Posterior cingulate gyrus (tissue), 11 donors: ENCODE measurements at places on chromosomes 13 and 19.

GRCh38 chr13:36945078-36945477 is 25.0 kb upstream of the SMAD9 start:
- no peak for DNase-seq

DNA sequence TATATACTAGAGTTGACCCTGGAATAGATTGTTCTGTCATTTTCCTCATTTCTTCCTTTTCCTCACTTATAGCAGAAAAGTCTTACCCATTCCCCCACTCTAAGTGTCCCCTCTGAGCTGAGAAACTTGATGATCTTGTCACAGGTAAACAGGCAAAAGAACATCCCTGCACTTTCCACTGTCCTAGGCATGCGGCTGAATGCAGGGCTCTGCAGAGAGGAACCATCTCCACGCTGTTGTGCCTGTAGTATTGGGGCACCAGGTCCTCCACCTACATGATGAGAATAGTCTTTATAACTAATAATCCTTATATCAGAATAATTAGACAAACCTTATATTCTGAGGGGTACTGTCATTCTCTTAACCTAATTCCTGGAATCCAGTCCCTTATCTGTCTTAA is 211.3 kb downstream of the RBM26 start:
- DNase-seq = no peak

DNA sequence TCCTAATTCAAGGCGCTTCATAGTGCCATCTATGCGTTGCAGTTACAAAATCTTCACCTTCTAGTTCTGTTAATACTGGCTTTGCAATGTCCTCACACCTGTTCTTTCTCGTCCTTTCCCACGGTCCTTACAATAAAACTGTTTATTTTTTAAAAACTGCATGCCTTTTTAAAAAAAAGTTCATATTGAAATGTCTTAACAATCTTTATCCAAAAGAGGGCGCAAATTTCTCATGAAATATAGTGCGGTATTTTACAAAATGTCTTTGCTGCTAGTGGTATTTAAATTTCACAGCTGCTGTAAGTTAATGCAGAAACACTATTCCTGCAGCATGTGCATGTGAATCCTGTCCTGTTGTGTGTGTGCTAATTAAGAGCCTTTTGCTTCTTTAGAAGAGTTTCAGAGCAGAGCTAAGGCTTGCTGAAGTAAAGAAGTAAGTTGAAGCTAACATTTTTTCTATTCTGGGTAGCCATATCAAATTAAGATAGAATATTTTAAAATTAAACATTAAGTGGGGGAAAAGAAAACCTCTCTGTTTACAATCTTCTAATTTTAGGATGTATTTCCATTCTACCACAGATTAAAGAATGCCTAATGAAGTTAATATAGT is 15.8 kb upstream of the CLDN10 start:
- DNase-seq = no peak

DNA sequence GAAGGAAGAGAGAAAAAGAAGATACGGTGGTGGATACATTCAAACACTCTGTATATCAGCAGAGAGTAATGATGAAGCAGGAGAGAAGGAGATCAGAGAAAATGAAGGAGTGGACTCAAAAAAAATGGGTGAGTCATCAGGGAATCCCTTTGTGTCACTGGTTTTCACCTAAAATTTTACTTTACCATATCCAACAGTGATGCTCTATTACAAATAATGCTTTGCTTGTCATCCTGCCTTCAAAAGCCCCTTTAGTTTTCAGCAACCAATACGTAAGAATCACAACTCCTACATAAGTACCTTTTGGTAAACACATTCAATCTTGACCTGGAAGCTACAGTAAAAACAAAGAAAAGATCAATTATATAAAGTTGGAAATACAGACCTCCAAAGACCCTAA is 88.8 kb downstream of the ENOX1 start:
- no peak for DNase-seq

GRCh38 chr19:28687296-28687695 is 525.7 kb downstream of the UQCRFS1 start:
- no peak for DNase-seq

DNA sequence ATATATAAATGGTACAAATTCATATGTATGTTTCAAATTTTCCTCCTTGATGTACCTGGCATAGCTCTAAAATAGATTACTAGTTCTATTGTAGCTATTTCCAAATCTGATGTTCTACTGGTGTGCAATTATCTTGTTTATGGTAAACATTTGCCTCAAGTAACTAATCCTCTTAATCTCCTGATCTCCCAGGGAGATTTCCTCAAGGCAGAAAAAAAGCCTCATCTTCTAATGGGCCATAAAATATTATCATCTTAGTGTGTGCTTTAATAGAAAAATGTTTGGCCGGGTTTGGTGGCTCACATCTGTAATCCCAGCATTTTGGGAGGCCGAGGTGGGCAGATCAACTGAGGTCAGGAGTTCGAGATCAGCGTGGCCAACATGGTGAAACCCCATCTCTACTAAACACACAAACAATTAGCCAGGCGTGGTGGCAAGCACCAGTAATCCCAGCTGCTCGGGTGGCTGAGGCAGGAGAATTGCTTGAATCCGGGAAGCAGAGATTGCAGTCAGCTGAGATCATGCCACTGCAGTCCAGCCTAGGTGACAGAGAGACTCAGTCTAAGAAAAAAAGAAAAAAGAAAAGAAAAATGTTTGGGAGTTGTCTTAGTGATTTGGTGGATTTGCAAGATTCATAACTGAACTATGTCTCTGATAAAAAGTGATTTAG is 498.9 kb upstream of the SLITRK5 start:
- no peak for DNase-seq

DNA sequence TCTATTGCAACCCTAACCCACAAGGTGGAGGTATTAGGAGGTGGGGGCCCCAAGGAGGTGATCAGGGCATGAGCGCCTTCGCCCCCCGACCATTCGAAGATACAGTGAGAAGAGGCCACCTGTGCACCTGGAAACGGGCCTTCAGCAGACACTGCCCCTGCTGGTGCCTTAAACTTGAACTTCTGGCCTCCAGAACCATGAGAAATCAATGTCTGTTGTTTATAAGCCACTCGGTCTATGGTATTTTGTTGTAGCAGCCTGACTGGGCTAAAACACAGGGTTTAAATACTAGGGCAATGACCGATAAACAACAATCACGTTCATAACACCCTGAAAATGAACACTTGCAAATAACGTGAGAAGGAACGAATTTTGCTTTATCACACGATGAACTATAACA is 85.2 kb upstream of the USP29 start:
- no peak for DNase-seq

GRCh38 chr13:114339857-114340534 is 25.7 kb downstream of the CHAMP1 start:
- DNase-seq = no peak

DNA sequence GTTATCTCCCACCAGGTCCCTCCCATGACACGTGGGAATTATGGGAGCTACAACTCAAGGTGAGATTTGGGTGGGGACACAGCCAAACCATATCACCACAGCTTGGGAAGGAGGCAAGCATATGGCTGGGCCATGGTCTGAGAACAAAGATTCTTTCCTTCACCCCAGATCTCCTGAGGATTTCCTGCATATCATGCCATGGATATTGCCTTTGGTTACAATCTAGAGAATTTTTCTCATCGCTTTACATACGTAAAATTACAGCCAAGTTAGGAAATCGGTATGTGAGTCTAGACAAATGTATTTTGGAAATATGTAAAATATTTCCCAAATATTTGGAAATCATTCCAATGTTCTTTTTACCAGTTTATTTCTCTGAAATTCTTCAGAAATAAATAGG is 398.3 kb downstream of the RFC3 start:
- DNase-seq = no peak

DNA sequence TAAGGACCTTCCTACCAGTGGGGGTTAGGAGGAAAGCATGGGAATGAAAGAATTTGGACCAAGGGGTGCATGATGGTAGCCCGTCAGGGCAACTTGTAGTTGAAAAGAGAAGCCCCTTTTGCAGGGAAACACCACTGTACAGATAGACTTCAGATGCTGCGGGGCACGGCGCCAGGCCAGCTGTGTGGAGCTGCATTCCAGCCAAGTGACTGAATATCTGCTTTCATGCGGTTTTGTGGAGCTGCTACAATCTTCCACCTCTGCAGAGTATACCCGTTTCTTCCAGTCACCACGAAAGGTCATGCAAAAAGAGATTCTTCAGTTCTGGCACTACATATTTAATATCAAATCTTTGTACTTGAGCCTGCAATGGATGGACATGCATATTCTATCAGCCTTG is 104.7 kb downstream of the RGCC start:
- peak; percentile 82 for DNase-seq

DNA sequence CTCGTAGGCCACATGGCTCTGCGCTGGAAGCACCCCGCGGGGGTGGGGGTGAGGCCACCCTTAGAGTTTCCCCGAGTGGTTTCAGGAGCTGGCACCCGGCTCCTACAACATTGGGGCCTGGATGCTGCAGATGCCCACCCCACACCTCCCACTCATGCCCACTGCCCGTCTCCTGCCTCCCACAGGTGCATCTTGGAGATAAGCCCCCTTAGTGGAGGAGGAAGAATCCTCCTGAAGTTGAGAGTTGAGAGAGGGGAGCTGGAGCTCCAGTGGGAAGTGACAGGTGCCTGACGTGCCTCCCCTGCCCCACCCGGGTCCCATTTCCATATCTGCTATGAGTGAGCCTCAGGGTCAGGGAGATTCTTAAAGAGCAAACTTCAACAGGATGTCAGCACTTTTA is 341.3 kb downstream of the TEX29 start:
- no peak for DNase-seq

GRCh38 chr19:32041681-32042292 is 303.6 kb upstream of the ZNF507 start:
- peak; percentile 41 for DNase-seq

DNA sequence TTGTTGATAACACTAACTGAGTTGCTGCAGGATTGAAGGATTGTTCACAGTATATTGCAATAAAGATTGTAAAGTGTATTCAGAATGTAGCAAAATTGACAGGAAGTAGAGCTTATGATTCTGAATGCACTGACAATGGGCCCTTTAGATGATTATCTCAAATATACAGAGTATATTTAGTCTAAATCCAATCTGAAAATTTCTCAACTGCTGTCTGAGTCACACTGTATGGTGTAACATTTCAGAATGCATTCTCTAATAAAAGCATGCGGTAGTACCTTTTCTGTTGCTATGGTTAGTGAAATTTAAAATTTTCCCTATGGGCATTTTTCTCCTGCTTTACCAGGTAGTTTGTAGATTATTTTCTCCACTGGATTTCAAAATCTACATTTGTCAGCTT is 365.2 kb downstream of the PCDH17 start:
- no peak for DNase-seq

- DNase-seq = no peak
Observed at GRCh38 chr13:92896842-92897241, 329.8 kb upstream of the GPC6 start.

GRCh38 chr19:47240996-47241918 is 10.3 kb upstream of the BBC3 start:
- peak; percentile 44 for DNase-seq

DNA sequence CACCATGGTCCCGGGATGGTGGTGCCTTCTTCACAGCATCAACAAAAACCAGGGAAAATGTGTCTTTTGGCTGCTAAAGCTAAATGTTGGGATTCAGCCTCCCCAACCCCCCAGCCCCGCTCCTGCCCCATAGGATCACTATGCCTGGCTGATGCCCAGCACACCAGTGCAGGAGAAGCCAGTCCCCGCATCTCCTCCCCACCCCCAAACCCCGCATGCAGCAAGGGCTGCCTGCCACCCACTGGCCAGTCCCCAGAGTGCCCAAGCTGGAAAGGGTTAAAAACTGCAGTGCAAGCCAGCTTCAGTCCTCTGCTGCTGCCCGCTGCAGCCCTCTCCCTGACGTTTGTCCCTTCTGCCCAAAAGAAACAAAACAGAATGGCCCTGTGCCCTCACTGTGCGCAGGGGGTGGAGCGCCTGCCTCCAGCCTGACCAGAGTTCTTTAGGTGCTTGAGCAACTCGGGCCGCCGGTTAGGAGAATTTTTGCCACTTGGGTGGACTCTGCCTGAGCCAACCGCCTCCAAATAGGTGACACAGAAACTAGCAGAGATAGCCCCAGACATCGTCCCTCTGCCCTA is 3.7 kb downstream of the CALM3 start:
- no peak for DNase-seq

GRCh38 chr13:20230913-20231838 is 943 bp downstream of the GJB6 start:
- DNase-seq = no peak

- DNase-seq = no peak
Observed at GRCh38 chr19:13892870-13893269, 13.0 kb downstream of the BRME1 start.

GRCh38 chr13:106602178-106602577 is 34.2 kb upstream of the ARGLU1 start:
- no peak for DNase-seq

- no peak for DNase-seq
Observed at GRCh38 chr13:72293206-72293605, 426.2 kb upstream of the DACH1 start.

GRCh38 chr19:1255186-1256161 is 7.1 kb downstream of the MIDN start:
- peak; percentile 89 for DNase-seq

DNA sequence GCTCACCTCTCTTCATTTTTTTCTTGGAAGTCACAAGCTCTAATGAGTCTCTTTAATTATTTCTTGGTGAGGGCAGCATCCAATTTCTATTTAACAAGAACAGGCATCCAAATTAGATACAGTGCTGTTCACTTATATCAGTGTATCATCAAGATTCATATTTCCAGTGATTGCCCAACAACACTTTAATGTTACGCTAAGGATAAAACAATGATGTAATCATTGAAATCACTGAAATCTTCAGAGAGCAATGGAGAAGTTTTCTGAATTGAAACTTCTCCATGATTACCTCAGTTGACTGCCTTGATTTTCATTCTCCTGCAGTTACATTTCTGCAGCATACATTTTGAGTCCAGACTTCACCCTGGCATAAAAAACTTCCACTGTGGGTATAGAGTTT is 17.1 kb upstream of the LRCH1 start:
- DNase-seq = no peak

GRCh38 chr13:31242367-31242766 is 42.6 kb downstream of the B3GLCT start:
- DNase-seq = no peak

GRCh38 chr13:50156561-50157127 is 141.4 kb downstream of the KCNRG start:
- DNase-seq = no peak

GRCh38 chr13:99970651-99971575 is 654 bp downstream of the ZIC5 start:
- DNase-seq = no peak

GRCh38 chr13:99796175-99796819 is 175.3 kb downstream of the ZIC5 start:
- DNase-seq = no peak

DNA sequence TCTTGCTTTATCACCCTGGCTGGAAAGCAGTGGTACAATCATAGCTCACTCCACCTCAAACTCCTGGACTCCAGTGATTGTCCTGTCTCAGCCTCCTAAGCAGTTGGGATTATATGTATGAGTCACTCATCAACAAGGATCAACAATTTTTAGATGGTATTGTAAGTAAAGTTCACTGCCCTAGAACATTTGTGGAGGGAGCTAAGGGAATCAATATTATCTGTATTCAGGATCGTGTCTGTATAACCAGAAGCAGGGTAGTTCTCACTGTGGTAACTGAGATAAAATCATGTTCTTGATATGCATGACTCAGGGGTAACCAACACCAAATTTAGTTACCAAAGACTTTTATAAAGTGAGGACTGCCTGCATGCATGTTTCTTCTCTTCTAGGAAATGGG is 27.0 kb downstream of the ZMYM5 start:
- DNase-seq = no peak

- DNase-seq = peak; percentile 79
Observed at GRCh38 chr19:14517840-14518505, at the start of gene DNAJB1. DNAJB1 (minus strand) TSS chr19:14518397; CDS start chr19:14518349, 48 bp downstream.
